Heart left ventricle (tissue), 16 donors: ENCODE measurements at places on chromosomes 11 and 22. TPM values are rescaled to one million over a fixed set of nuclear protein-coding genes. Genes with fewer than 3 reads are reported as not detected.

The MOGAT2 gene
- not detected for polyA plus RNA-seq

The CARNS1 gene
- polyA plus RNA-seq, result 6.2 TPM

GRCh38 chr11:84691830-84692229, 935.3 kb downstream of the DLG2 start:
- no peak overlapping the region for H3K27ac ChIP-seq
- H3K27me3 ChIP-seq, result no peaks in the 10 kb centered on the region
- no peak for DNase-seq
- no peaks in the 10 kb centered on the region for H3K36me3 ChIP-seq
- no peak overlapping the region for H3K4me3 ChIP-seq
- H3K4me1 ChIP-seq, result no peaks in the 10 kb centered on the region

DNA sequence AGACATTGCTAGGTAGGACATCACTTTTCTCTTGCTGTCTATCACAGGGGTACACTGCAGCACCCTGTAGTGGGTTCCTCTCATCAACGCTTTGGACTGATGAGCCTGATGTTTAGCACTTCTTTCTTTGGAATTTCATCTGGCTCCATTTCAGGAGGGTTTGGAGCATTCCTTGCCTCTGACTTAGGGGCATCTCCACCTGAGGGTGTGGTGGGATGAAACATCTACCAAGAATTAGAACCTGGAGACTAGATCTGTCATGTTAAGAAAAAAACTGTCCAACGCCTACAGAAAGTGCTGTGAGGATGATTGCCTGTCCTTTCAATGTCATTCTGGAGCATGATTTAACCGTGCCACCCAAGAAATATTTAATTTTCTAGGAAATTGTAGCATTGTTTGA, 648.4 kb downstream of the ETS1 start:
- H3K27me3 ChIP-seq, result no peaks in the 10 kb centered on the region
- no peak overlapping the region for H3K4me3 ChIP-seq
- H3K4me1 ChIP-seq, result no peaks in the 10 kb centered on the region

DNA sequence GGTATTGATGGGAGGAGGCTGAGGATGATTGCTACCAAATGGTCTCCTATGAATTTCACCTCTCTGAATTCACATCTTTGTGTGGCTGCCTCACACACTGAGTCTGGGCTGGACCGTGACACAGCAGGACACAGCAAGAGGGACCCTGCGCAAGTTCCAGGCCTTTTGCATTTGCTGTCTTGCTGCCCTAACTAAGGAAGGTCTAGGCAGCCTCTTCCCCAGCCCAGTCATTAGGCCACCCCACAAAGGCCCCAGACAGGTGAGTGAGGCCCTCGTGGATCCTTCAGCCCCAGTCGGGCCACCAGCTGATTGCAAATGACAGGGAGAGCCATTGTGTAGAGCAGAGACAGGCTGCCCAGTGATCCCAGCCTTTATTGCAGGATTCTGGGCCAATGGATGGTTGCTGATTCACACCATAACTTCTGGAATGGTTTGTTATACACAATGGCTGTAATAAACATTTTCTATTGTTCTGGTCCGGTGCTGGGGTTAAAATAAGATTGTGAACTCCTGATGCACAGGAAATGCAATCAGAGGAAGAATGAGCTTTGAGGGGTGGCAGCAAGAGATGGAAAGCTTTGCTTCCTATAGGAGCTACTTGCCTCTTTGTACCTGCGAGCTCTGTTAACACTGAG, 28.5 kb upstream of the CSNK2A3 start:
- no peaks in the 10 kb centered on the region for H3K4me1 ChIP-seq
- peaks cover 21% of the 10 kb centered on the region for H3K36me3 ChIP-seq
- DNase-seq, result no peak
- no peak overlapping the region for H3K4me3 ChIP-seq
- H3K27me3 ChIP-seq, result no peaks in the 10 kb centered on the region
